ENCODE measurements at places on chromosomes 6 and 20.

GRCh38 chr20:9021699-9022098, 47.2 kb upstream of the PLCB4 start:
- no peak for DNase-seq

DNA sequence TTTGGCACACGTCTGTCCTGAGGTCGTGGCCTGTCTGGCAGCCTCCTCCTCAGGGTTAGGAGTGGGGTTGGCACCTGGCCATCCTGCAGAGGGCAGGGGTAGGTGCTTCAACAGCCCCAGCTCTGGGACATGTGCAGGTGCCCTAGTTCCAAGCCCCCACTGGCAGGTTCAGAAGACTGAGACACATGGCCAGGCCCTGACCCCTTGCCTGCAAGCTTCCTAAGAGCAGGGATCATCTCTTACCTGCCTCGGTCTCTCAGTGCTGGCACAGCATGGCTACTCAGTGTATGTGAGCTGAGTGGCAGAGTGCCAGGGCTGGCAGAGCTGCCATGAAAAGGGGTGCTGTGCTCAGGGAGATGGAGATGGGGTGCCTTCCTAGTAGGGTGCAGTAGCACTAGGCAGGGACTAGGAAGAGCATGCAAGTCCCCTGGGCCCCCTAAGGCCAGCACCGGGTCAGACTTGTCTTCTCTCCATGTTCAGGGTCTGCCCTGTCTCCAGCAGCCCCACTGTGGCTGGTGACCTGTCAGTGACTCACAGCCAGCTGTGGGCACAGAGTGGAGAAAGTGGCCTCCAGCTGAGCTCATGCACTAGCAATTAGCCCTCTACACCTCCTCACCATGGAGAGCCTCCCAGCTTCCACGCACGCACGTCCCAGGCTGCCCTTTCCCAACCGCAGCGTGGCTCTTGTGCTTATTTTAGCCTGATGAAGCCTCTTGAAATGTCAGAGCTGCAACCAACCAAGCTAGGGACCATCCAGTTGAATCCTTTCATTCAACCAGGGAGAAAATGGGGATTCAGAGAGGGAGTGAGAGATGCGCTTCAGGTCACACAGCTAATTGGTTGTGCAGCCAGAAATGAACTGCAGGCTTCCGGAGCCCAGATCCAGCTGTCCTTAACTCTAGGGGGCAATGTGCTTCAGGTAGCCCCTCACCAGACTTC, 116.6 kb downstream of the MRPL14 start:
- DNase-seq: no peak

GRCh38 chr6:6458172-6458571, 130.3 kb upstream of the LY86 start:
- DNase-seq: no peak

DNA sequence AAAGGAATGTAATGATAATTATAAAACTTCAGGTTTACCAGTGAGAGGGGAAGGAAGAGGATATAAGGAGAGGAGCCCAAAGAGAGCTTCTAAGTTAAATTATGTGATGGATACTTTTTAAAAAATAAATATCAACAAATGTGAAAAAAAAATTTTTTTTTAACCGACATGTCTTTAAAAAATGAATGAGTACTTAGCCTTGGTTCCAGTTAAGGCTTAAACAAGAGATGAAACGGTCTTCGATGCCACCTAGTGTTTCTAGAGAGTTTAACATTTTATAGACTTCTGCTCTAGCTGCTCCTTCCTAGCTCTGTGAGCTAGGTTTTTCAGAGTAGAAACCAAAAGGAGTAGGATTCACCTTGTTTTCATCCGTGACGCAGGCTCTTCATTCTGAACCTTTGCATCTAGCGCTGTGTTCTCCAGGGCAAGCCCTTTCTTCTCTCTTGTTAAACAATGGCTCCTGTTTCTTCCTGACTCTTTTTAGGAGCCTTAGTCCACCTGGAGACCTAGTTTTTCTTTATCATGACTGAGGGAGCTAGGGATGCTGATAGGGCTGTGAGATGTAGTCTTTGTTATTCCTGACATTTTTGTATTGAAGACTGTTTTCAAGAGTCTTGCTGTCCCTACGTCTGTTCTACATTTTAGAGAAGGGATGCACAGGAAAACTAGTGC, 42.4 kb upstream of the GNRH2 start:
- DNase-seq: peak; percentile 69

DNA sequence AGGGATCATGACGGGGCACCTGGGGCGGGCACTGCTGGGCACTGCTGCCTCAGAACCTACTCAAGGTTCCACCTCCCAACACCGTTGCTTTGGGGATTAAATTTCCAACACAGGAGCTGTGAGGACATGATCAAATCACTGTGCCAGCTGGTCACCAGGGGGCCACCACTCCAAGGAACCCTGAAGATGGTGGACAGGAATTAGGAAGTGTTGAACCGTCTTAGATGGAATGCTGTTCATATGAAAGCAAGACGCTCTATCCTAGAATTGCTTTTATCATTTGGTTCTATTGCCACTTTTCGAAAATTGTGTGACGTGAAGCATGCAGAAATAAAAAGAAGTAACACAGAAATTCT, 140.3 kb downstream of the DLL1 start:
- no peak for DNase-seq

DNA sequence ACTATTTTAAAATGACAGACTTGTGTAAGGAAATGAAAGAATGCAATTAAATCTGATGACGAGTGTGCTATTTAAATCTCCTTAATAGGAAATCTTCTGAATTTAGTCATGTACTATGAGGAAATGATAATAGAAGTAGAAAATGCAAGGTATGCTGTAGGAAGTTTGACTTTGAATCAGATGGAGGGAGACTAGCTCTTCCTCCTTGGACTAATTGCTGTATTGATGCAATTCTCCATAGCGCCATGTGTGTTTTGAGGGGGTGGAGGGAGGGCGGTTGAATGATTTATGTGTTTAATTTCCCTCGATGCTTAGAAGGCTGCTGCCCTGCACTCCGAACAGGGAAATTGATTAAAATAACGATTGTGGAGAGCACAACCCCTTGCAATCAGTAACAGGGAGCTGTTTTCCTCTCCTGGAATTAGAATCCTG, 214.4 kb upstream of the PRND start:
- no peak for DNase-seq
